ENCODE measurements at places on chromosomes 4 and X.
A peak's percentile ranks its signal among the peaks of the same experiment; 100 is the strongest.

GRCh38 chr4:145960012-145960411 lies 21.4 kb upstream of the ZNF827 start:
- no peak for DNase-seq

DNA sequence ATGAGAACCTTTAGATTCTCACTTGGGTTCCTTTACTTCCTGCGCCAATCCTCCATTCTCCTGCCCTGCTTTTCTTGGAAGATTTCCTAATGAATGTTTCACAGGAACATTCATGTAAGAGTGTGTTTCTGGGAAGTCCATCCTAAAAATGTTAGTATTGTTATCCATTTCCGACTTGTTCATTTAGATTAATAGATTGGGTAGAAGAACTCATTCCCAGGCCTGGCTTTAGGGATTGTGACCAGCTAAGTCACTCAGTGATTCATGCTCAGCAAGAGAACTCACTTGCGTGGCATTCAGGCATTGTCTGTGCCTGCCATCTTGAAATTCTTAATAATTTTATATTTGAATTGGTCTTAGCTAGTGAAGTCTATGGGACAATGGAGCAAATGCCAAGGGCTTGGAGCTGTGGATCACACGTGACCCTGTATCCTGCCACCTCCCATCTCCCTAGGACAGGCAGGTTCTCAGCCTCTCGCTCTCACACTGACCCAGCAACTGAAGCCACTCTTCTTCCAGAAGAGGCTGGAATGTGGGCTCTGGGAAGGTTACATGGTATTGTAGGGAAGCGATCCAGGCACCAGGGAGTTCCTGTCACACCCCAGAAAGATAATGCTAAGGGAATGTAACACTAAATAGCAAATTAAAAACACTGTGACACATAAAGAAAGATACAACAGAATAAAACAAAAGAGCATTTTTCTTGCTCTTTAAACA lies 562.1 kb downstream of the TMA16 start:
- DNase-seq = no peak

DNA sequence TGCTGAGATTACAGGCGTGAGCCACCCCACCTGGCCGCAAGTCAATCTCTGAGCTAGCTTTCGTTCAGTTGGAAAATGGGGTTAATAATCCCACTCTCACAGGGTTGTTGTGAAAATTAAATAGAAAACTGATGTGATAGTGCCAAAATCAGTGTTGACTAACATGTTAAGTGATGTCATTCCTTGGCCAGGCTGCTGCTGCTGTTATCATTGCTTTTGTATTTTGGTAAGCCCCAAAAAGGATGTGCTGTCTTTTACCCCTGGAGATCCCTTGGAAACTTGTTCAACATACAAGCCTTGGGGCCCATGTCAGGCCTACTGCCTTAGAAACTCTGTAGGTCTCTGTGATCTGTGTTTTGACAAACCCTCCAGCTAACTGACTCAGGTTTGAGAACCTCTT lies 106.3 kb downstream of the AFF1 start:
- DNase-seq = peak; percentile 50

DNA sequence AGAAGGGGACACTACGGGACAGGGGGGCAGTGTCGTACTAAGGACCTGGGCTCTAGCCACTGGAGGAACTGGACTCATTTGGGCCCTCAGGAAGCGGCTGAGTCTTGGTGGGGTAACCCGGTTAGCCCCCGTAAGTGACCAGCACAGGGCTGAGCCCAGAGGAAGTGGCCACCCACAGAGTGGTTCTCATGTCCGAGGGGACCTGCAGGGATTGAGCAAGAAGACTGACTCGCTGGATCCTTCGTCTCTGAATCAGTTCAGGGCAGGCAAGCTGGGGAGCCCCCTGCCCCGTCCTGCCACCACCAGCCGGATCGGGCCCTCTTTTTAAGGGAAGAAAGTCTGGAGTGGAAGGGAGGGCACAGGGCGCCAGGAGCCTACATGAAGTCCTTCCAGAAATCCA lies 719 bp upstream of the BGN start:
- no peak for DNase-seq

- DNase-seq = no peak
Observed at GRCh38 chrX:129452523-129452922, 70.8 kb downstream of the SMARCA1 start.

DNA sequence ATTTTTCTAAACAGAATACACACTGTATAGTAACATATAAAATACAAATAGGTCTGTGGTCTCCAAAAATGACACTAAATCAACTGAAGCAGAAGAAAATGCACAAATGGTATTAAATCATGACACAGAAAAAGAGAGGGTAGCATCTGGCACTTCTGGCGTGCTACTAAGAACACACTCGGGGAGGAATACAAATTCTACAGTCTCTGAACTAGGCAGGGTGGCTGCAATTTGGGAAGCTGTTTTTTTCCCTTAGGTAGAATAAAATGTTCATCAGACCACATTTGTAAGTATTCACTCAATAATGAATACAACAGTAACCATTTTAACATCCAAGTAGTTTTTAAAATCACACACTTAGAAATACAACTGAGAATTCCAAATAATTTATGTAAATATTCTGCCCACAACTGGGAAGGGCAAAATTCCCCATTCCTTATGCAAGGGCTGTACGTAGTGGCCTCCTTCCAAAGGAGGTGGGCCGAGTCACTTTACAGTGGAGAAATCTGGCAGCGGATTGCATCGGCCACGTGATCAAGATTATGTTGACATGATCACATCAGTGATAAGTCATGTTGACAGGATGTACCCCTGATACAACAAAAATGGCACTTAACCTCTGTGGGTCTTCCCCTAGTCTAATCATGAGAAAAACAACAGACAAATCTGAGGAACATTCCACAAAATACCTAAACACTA lies 101.1 kb downstream of the TSPAN5 start:
- DNase-seq = peak; percentile 56

DNA sequence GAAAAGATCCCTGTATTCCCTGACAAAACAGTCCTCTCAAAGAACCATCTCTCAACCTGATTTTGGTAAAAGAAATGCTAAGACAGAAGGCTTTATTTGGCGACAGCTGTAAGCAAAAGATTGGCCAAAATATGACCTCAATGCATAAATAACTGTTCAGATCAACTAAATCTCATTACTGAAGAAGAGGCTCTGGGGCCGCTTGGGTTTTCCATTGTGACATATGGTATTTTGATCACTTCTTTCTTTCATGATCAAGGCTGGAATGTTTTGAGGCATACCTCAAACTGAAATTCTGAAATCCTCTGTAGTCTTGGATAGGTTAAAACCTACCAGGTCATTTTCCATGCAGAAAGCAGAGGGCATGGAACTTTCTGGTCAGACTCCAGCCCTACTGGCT lies 106.3 kb downstream of the C4orf51 start:
- DNase-seq = no peak

- DNase-seq = no peak
Observed at GRCh38 chr4:138087066-138087719, 155.0 kb downstream of the SLC7A11 start.

GRCh38 chrX:148501386-148502066 lies 1.1 kb downstream of the AFF2 start:
- no peak for DNase-seq

DNA sequence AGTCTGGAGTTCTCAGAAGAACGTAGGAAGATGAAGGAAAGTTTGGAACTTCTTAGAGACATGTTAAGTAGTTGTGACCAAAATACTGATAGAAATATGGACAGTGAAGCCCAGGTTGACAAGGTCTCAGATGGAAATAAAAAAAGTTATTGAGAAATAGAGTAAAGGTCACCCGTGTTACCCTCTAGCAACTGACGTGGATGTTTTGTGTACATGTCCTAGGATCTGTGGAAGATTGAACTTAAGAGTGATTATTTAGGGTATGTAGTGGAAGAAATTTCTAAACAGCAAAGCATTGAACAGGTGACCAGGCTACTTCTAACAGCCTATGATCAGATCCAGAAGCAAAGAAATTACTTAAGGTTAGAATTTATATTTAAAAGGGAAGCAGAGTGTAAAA lies 1020.4 kb downstream of the FSTL5 start:
- DNase-seq = no peak

- no peak for DNase-seq
Observed at GRCh38 chrX:44035571-44035970, 62.4 kb upstream of the NDP start.

DNA sequence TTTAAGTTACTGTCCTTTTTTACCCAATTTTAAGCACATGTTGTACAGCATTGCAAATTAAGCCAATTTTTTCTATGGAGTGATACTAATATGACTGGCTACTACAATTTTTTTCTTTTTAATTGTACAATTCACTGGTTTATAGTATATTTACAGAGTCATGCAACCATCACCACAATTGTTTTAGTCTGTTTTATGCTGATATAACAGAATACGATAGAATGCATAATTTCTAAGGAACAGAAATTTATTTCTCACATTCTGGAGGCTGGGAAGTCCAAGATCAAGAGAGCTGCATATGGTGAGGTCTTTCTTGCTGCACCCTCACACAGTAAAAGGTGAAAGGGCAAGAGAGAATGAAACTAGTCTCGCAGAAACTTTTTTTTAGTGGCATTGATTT lies 125.3 kb downstream of the GLUD2 start:
- no peak for DNase-seq

GRCh38 chrX:121876305-121876704 lies 828.9 kb downstream of the GLUD2 start:
- peak; percentile 82 for DNase-seq

GRCh38 chr4:140151699-140152012 lies 2.3 kb downstream of the MAML3 start:
- peak; percentile 56 for DNase-seq

DNA sequence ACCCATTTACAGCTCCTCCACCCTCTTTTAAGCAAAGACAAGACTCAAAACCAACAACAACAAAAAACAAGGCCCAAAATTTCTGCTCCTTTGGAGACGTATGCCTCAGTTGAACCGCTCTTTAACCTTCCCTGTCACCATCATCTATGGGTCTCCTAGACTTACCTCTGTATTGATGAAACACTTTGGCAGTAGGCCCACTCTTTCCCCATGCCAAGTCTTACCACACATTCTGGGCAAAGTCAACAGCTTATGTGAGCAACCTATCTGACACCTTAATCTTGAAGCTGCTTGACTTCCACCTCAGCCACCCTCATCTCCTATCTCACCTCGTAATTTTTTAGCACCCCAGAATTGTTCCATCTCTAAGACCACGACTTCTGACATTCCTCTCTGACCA lies 99.7 kb upstream of the CXorf66 start:
- DNase-seq = no peak

DNA sequence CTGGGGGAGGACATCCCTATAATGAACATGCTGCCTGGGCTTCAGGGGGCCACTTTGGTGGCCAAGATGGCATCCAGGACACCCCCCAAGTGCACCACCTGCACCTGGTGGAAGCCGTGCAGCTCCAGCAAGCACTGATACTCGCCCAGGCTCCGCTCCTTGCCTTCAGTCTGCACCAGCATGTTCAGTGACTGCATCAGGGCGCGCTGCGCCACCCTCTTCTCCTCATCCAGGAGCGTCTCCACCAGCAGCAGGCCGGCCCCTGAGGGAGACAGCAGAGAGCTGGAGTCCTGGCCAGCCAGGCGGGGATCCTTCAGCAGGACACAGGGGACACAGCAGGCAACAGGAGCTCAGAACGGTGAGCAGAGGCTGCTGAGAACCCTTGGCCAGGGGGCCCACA lies 11.3 kb upstream of the SLC25A6 start:
- DNase-seq = no peak

- no peak for DNase-seq
Observed at GRCh38 chrX:9291629-9292028, 173.2 kb upstream of the TBL1X start.

- DNase-seq = peak; percentile 21
Observed at GRCh38 chr4:5460106-5460801, 248.1 kb downstream of the EVC2 start.

DNA sequence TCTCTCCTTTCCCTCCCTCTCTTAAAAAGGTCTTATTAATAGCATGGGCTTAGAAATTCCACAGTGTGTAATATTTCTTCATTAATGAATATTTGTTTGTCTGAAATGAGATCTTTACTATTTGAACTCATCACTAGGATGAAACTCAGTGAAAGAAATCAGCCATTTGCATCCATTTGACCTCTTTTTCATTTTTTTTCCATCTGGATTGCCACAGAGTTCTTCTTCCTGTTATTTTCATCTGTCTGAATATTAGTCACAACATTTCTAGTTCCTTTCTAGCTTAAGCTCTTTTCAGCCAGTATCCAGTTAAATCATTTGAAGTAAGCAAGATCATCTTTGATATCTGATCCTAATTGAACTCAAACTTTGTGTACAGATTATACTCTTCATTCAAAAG lies 69.2 kb upstream of the PLS3 start:
- peak; percentile 1 for DNase-seq

DNA sequence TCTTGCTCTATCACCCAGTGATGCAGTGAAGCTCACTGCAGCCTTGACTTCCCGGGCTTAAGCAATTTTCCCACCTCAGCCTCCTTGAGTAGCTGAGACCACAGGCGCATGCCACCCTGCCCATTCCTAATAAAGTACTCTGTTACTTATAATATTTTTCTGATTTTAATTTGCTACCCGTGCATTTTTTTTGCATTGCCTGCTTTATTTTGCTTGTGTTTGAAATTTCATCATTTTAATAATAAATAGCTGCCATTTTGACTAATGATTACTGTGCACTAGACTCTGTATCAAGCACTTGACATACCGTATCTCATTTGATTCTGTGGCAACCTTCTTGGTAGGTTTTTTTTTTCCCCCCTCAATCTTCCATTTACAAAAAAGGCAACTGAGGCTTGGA lies 41.7 kb downstream of the FAM193A start:
- DNase-seq = no peak

DNA sequence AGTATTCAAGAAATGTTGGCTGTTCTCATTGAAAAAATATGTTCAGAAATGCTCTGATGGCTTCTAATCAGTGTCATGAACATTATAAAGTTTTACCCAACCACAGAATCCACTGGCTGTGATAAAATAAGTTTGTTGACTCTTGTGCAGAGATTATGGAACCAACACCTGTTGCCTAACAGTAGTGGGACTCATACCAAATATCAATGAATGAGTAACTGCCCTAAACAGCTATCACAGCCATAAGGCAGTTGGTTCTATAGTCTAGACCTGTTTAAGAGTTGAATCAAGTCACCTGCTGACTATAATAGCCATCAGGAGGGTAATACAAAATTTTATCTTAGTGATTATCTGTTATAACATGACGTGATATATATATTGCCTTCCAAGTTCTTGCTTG lies 168.3 kb downstream of the ATOH1 start:
- DNase-seq = no peak

DNA sequence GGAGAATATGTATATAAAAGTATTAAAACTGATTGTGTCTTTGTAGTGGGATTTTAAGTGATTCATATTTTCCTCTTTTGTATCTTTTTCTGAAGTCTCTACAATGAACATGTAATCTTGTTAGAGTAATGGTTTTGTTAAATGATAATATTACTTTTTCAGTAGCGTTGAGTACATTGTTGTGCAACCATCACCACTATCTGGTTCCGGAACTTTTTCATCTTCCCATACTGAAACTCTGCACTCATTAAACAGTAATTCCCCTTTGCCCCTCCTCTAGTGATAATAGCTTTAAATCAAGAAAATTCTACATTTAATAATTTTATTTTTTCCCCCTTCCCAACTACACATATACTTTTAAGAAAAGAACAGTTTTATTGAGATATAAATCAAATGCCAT lies 23.3 kb downstream of the SHROOM3 start:
- no peak for DNase-seq

- no peak for DNase-seq
Observed at GRCh38 chrX:133402830-133403625, 12.3 kb downstream of the GPC4 start.

- no peak for DNase-seq
Observed at GRCh38 chr4:144699565-144699964, 53.6 kb downstream of the HHIP start.

GRCh38 chr4:139884438-139884837 lies 218.8 kb downstream of the MGST2 start:
- no peak for DNase-seq

All from AG10803 (cell line).